ENCODE measurements at places on chromosomes 2 and 18.

DNA sequence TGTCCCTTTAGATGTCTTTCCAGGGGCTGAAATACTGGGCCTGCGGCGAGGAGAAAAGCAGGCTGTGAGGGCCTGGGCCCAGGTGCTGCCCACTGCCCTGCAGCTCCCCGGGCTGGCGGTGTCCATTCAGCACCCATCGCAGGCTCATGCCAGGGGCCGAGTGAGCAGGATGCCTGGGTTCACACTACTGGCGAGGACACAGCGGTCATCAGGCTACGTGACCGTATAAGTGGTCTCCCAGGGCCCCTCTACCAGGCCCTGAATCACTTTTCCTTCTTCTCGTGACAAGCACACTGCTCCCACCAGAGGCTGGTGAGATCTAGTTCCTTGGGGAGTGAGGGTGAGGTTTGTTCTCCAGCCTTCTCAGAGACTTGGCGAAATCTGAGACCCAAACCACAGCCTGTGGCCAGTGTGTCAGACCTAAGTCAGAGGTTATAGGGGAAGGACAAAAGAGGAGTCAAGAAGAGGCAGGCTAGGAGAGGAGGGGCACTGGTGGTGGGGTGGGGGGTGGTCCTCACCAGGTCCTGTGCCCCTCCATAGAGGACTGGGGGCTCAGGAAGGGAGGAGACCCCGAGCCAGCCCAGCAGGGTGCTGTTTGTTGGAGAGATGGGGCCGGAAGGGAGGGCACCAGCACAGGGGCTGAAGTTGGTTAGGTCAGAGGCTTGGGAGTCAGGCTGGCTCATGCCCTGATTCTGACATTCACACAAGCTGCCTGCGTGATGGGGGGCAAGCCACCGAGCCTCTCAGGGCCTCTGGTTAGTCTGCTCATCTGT, 6.6 kb upstream of the SEMA4C start:
- no peak for DNase-seq

DNA sequence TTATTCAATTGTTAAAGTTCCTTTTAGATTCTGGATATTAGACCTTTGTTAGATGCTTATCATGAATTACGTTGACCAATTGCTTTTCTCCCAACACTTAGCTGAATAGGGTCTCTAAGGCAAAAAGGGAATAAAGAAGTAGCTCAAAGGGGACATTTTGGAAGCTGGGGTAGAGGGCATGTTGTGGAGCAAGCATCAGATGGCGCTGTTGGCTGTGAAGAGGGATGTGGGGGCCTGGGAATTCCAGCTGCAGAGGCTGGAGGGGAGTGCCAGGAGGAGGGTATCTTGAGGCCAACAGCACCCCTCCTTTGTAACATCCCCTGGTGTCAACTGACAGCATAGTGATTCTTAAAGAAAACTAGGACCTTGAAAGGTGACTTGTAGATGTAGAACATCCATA, 198.2 kb downstream of the ADCYAP1 start:
- DNase-seq: no peak

DNA sequence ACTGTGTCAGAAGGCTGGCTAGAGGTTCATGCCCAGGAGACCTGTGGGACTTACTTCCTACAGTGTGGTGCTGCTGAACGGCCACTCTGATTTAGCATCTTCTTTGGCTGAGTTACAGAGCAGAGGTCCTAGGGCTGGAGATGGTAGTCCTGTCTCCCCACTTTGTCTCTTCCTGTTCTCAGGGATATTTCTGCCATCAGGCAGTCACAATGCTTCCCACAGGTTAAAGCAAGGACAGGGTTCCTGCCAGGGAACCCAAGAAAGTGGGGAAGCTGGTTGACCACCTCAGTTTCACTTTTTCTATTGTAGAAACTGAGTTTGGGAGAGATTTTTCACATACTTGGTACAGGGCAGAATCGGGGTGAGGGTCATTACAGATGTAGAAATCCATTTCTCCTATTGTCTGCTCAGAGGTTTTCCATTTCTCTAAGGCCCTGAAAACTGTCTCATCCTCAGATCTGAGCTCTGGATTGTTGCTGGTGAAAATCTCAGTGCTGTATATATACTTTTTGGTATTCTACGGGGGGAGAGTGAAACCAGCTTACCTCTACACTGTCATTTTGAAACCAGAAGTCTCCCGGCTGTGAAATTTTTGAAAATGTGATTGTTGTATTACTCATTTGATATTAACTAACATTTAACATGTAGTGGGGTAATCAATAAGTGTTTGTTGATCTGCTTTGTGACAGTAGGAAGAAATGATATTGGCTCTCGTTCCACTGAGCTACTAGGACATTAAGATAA, 37.0 kb upstream of the MEP1B start:
- DNase-seq: no peak

GRCh38 chr2:105712981-105713596, 31.6 kb upstream of the NCK2 start:
- DNase-seq: no peak

Measured in NCI-H446 treated with DMSO at 0.1 percent for 48 hours (cell line).